ENCODE measurements at places on chromosomes 2 and 18.

DNA sequence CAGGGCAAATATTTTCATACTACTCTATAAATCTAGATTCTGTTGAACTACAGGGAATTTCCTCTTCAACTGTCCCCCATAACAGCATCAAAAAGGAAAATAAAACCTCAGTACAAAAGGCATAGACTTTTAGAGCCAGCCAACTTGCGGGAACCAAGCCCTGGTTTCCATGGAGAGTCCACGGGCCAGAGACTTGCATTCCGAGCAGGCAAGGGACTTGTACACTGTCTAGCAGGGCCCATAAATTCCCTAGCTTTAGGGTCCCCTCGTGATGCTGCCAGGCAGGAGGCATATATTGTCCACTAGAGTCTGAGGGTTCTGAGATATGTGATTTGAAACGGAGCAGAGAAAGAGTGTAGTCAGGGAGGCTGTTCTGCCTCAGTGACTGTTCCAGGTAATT is 153.1 kb upstream of the SLC14A2 start:
- DNase-seq = no peak

DNA sequence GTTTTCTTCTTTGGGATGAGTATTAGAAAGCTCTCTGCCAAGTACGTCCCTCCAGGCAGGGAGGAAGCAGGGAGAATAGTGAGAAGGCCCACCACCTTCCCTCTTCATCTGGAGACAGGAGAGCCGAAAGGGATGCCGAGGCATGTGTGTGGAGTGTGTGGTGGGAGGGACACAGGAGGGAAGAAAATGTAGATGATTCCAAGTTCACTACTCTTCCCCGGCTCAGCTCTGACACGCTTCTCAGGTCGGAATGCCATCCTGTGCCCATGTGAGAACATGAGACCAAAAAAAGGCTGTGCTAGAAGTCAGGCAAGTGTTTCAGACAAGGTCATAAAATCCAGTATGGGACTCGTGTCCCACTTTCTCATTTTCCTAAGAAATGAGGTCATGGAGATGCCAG is 47.4 kb downstream of the GYPC start:
- DNase-seq = no peak

GRCh38 chr2:190328573-190329147 is 9.0 kb upstream of the HIBCH start:
- DNase-seq = no peak

DNA sequence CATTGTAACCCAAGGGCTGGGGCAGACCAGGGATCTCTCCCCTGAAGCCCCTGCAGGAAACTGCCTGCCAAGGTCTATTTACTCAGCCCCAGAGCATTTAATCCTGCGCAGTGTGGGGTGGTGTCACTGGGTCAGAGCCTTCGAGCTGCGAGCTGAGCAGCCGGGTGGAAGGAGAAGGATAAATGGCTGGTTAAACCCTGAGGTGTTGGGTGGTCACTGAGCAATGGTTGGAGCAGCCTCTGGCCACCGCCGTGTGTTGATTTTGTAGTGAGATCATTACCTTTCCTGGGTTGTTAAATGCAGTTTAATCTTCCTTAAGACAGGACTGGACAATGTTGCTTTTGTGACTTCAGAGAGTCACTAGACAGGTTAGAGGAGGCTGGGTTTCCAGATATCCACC is 98.1 kb downstream of the SETBP1 start:
- no peak for DNase-seq

GRCh38 chr2:166157578-166157977 is 29.8 kb upstream of the SCN1A start:
- DNase-seq = no peak

- DNase-seq = peak; percentile 49
Observed at GRCh38 chr2:46650556-46651001, 171.2 kb downstream of the TMEM247 start.

DNA sequence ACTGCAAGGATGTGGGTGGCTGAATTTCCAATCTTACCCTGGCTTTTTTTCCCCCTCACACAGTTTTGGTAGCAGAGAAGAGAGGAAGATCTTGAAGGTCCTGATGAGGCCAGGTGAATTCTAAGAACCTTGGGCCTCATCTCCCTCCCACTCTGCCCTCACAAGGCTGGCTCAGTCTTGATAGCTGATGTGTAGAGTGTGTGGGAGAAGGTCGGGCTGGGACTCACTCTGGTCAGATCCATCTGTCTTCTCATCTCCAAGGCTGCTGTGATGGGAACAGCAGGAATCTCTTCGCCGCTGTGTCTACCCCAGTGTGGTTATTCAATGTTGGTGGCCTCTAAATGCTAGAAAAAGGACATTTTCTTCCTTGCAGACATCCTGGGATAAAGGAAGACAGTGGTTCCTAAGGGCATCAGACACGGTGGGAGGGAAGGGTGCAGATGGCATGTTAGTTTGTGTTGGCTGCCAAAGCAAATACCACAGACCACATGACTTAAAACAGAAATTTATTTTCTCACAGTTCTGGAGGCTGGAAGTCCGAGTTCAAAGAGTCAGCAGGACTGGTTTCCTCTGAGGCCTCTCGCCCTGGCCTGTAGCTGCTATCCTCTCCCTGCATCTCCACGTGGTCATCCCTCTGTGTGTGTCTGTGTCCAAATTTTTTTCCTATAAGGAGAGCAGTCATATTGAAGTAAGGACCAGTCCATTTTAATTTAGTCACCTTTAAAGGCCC is 37.6 kb upstream of the MGAT4A start:
- no peak for DNase-seq

DNA sequence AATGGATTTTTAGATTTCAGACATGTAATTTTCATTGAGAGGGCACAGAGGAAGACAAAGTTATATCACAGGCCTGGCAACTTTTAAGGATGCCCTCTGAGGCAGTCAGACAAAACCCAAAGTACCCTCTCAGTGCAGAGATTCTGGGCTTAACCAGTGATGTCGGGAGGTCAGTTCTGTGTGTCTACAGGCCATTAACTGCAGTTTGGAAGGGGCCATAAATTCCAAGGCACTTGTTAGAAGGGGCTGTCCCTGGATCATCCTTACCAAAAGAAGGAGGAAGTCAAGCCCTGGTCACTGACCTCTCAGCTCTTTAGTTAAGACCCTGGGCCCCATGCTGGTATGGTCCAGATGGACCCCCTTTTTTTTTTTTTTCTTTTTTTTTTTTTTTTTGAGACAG is 60.7 kb downstream of the LRRFIP1 start:
- DNase-seq = no peak

GRCh38 chr2:215514516-215514915 is 78.6 kb upstream of the FN1 start:
- DNase-seq = no peak

- DNase-seq = no peak
Observed at GRCh38 chr2:11761259-11761658, 14.8 kb downstream of the LPIN1 start.
